ENCODE measurements at places on chromosomes 5 and 9. TPM values are rescaled to one million over a fixed set of nuclear protein-coding genes. Genes with fewer than 3 reads are reported as not detected.

TRIP13 gene
- total RNA-seq = 5.8 TPM

AMBP gene
- not detected for total RNA-seq

CFAP157 gene
- total RNA-seq = 1.1 TPM

ARHGEF28 gene
- total RNA-seq = 13.6 TPM

PRUNE2 gene
- total RNA-seq = 19.7 TPM

STPG3 gene
- not detected for total RNA-seq

SLC24A2 gene
- total RNA-seq = 6.8 TPM

RAB3C gene
- 115 TPM for total RNA-seq

OBP2B gene
- total RNA-seq = not detected

PTPN3 gene
- 7.8 TPM for total RNA-seq

PCDHB10 gene
- total RNA-seq = 9.3 TPM

LHX2 gene
- total RNA-seq = 2.0 TPM

FAT2 gene
- total RNA-seq = 3.2 TPM

UGT3A1 gene
- total RNA-seq = under 0.01 TPM

SH3TC2 gene
- total RNA-seq = 14.5 TPM

ARHGEF37 gene
- 7.0 TPM for total RNA-seq

PCDHGA10 gene
- 12.4 TPM for total RNA-seq

FOXD4L3 gene
- total RNA-seq = not detected

KIF20A gene
- 18.7 TPM for total RNA-seq

LCN1 gene
- total RNA-seq = not detected

RNF183 gene
- 0.11 TPM for total RNA-seq

C9orf40 gene
- total RNA-seq = 8.2 TPM

NR5A1 gene
- total RNA-seq = 0.10 TPM

NTRK2 gene
- 185 TPM for total RNA-seq

CYLC2 gene
- not detected for total RNA-seq

UBE2B gene
- 79.5 TPM for total RNA-seq

CSF1R gene
- total RNA-seq = 40.7 TPM

SLC36A1 gene
- total RNA-seq = 14.5 TPM

S1PR3 gene
- 26.2 TPM for total RNA-seq
